ENCODE measurements at places on chromosomes 1 and 21. TPM values are rescaled to one million over a fixed set of nuclear protein-coding genes. Genes with fewer than 3 reads are reported as not detected.

The IL19 gene
- not detected for total RNA-seq

The FCRLA gene
- total RNA-seq = not detected

The GNAT2 gene
- 1.5 TPM for total RNA-seq

The SPATA46 gene
- total RNA-seq = not detected

Measured in CD8-positive, alpha-beta memory T cell (primary cell).